Hypothalamus (tissue), 51 donors: ENCODE measurements at places on chromosomes 11 and 22.

- no peak for DNase-seq
Measured at GRCh38 chr22:22772883-22773282, 114.7 kb upstream of the IGLL5 start.

DNA sequence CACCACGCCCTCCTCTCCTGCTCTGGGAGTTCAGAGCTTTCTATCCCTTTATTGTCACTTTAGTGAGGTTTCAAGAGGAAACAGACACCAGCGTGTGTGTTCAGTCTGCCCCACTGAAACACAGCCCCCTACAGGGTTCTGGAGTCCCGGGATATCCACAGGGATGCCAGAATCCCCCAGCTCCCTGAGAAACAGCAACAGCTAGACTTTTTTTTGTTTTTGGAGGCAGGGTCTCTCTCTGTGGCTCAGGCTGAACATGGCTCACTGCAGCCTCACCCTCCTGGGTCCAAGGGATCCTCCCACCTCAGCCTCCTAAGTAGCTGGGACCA lies 10.4 kb downstream of the SULT4A1 start:
- no peak for DNase-seq

- DNase-seq: no peak
Measured at GRCh38 chr22:46465793-46466192, 71.6 kb downstream of the CELSR1 start.

DNA sequence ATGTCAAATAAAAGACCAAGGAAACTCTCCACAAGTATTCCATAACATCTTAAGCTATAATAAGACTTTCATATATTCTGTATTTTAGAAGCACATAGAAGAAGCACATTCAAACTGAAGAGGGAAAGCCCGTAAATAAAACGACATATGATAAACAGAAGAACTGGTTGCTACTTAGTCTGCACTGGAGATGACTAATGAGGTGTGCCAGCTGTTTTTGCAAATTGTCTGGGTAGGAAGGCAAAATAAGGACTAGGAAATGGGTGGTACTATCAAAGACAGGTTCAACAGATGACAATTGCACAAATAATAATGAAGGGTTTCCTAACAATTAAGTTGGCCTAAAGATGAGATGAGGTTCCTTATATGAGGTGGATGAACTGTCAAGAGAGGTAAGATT lies 593.2 kb upstream of the CCDC179 start:
- DNase-seq: no peak

DNA sequence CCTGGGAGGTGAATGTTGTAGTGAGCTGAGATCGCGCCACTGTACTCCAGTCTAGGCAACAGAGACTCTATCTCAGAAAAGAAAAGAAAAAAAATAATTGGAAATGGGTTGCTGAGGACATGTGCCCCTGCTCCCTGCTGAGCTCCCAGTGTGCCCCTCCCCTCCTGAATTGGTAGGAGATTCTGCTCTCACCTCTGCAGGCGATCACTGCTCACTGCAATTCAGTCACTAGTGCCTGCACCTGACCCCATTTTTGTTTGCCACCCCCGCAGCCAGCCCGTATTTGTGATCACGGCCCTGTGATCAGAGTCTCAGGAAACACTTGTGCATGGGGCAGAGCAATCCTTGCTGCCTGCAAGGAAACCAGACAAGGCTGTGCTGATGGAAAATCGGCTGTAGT lies 16.3 kb upstream of the SEC14L3 start:
- DNase-seq: no peak
